ENCODE measurements at places on chromosomes 2 and 18. TPM values are rescaled to one million over a fixed set of nuclear protein-coding genes. Genes with fewer than 3 reads are reported as not detected.

GRCh38 chr18:79092874-79093273 is 23.7 kb downstream of the ATP9B start:
- no peak for DNase-seq

DNA sequence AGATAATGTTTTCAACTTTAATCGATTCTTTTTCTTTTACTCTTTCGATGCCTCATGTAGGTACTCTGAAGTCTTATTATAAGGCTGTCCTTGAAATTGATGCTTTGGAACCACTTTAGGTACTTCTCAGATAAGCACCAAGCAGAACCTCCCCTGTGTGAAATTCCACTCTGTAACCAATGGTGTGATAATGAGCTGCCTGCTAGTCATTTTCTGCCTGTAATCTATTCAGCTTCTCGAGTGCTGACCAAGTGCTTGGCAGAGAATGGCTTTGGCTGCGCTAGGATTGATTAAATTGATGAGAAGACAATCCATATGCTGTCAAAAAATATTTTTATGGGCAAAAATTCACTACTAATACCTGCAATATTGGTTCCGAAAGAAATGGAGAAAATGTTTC is 132.1 kb upstream of the STON1 start:
- DNase-seq = no peak

DNA sequence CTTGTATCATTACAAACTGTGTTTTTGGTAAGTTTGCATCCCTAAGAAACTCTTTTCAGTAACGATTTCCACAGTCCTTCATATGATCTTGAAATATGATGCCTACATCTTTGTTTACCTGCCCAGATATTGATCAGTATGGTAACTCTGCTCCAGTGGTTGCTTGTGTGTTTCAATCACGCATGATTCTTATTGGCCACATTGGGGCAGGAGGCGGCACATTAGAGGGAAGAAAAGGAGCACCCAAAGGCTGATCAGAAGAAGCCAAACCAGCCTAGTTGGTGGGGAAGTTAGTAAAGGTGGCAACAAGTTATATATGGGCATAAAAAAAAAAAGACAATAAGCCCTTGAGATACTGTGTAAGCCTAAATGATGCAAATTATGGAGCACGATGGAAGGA is 158.9 kb downstream of the RHBDD1 start:
- no peak for DNase-seq

DNA sequence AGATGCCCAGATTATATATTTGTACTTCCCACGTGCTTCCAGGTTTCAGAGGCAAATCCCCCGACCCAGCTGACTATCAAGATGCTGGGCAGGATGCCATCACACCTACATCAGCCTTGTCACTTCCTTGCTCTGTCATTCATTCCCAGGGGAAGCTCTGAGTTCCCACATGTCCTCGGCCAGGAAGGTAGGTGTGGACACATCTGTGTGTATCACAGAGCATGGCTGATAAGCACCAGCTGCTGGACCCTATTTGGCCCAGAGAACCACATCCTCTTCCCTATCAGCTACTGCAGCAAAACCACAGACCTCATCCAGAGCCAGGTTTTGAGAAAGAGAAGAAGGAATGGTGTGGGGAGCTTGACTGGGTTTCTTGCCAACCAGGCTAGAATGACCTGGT is 31.9 kb upstream of the ITGA6 start:
- no peak for DNase-seq

- no peak for DNase-seq
Observed at GRCh38 chr2:195505701-195506100, 151.3 kb upstream of the SLC39A10 start.

UCN gene
- total RNA-seq = 1.2 TPM

FBXO36 gene
- 0.78 TPM for total RNA-seq

SCLY gene
- total RNA-seq = 24.1 TPM
